Frontal cortex (tissue), 4 donors: ENCODE measurements at places on chromosomes 6 and 20.

DNA sequence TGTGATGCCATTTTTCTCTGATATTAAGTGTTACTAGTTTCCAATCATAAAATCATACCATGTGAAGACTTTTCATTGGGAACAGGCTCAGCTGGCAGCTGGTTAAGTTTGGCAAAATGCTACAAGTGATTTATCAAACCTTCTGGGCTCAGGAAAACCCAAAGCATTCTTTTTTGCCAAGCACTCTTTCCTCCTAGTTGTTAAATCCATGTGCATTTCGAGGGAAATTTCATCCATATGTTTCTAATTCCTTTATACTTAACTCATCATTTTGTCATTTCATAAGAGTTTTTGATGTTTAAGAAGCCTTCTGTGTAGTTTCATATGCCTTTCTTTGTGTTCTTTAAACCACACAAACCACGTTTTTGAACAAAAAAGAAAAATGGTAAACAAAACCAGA lies 217.6 kb upstream of the PDE10A start:
- DNase-seq, result no peak

- peak; percentile 76 for DNase-seq
Measured at GRCh38 chr20:51542571-51543421, at the start of gene NFATC2. NFATC2 (minus strand) TSS chr20:51542719; CDS start chr20:51542499, 220 bp downstream.

- no peak for DNase-seq
Measured at GRCh38 chr6:170162775-170163404, 128.0 kb downstream of the DLL1 start.

- DNase-seq, result no peak
Measured at GRCh38 chr6:47890326-47890875, 108.6 kb downstream of the OPN5 start.
